Colonic mucosa (tissue), 4 donors: ENCODE measurements at places on chromosomes 7 and 10. TPM values are rescaled to one million over a fixed set of nuclear protein-coding genes. Genes with fewer than 3 reads are reported as not detected.

GRCh38 chr7:132386201-132386681, 190.0 kb downstream of the PLXNA4 start:
- H3K27ac ChIP-seq = no peak overlapping the region
- H3K4me3 ChIP-seq = no peak overlapping the region
- H3K4me1 ChIP-seq = no peaks in the 10 kb centered on the region
- no peaks in the 10 kb centered on the region for H3K27me3 ChIP-seq
- peak; percentile 50 for DNase-seq

DNA sequence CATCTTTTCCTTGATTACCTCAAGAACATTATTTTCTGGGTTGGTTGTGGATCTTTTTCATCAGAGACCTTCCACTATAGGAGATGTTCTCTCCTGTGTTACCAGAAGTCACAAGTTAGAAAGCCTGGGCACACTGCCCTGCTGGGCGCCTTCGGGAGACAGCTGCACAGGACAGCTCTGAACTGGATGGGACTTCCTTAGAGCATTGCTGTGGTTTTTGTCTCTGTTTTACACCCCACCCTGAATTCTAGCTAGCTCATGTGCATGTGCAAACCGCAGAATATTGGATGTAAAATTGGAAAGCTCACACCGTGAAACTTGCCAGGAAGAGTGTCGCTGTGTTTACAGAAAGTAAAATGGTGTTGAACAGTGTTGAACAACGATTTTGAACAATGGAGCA, 54.4 kb upstream of the SEC61G start:
- H3K36me3 ChIP-seq = no peaks in the 10 kb centered on the region
- H3K4me1 ChIP-seq = no peaks in the 10 kb centered on the region
- no peak for DNase-seq
- no peak overlapping the region for H3K27ac ChIP-seq
- H3K4me3 ChIP-seq = no peak overlapping the region

DNA sequence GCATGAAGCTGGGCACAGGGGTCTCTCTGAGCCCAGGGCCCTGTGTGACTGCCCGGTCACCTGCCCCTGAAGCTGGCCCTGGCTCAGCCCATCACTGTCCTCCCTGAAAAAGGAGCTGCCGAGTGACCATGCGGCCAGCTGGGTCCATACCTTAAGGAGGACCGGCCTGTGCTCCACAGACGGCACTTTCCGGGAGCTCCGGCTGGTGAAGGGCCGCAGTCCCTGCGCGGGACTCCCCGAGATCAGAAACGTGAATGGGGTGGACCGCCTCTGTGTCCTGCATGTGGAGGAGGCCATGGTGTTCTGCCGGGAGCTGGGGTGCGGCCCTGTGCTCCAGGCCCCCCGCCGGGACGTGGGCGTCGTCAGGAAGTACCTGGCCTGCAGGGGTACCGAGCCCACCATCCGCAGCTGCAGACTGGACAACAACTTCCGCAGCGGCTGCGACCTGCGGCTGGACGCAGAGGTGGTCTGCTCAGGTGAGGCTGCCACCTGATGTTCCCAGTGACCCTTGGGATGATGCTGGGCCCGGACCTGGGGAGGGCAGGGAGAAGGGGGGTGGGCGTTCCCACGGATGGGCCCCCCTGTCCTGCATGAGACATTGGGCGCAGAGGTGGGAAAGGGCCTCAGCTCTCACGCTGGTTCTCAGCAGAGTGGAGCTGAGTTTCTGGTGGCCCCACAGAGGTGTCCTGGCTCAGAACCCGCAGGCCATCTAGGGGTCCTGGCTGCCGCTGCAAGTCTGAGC, 3.5 kb downstream of the SCART1 start:
- H3K4me1 ChIP-seq = no peaks in the 10 kb centered on the region
- no peaks in the 10 kb centered on the region for H3K36me3 ChIP-seq

CDK14 gene
- 4.9 TPM for total RNA-seq

DNA sequence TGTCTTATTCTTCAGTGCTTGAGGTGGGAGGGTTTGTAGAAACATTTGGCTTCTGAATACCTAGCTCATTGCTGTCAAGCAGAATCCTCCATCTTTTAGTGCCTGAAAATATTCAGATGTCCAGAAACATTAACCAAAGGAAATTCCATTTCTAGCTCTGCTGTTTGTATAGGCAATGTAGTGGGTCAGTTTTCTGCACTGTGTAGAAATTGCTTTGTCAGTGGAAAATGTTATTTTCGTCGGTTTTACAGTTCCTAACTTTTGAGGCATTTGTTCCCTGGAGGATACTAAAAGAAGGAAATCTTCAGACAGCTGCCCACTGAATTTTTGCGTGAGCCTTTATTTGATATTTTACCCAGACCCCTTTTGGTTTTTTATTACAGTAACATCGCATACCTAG, 143.4 kb downstream of the TPST1 start:
- H3K4me3 ChIP-seq = no peak overlapping the region
- no peaks in the 10 kb centered on the region for H3K36me3 ChIP-seq
- H3K27ac ChIP-seq = no peak overlapping the region
- H3K4me1 ChIP-seq = no peaks in the 10 kb centered on the region

AGAP6 gene
- total RNA-seq = 7.9 TPM

GRCh38 chr7:44961844-44962482, 16.9 kb downstream of the MYO1G start:
- H3K36me3 ChIP-seq = no peaks in the 10 kb centered on the region
- peaks cover 8% of the 10 kb centered on the region for H3K27me3 ChIP-seq
- peak overlapping the region; percentile 33 for H3K4me3 ChIP-seq
- no peak for DNase-seq
- H3K27ac ChIP-seq = no peak overlapping the region
- H3K4me1 ChIP-seq = peaks cover 7% of the 10 kb centered on the region

ELOVL3 gene
- 0.24 TPM for total RNA-seq

- no peak overlapping the region for H3K27ac ChIP-seq
- no peak for DNase-seq
- H3K27me3 ChIP-seq = no peaks in the 10 kb centered on the region
- H3K36me3 ChIP-seq = no peaks in the 10 kb centered on the region
- H3K4me3 ChIP-seq = no peak overlapping the region
These were observed 201.0 kb upstream of the PTN start for GRCh38 chr7:137544453-137545058.

DNA sequence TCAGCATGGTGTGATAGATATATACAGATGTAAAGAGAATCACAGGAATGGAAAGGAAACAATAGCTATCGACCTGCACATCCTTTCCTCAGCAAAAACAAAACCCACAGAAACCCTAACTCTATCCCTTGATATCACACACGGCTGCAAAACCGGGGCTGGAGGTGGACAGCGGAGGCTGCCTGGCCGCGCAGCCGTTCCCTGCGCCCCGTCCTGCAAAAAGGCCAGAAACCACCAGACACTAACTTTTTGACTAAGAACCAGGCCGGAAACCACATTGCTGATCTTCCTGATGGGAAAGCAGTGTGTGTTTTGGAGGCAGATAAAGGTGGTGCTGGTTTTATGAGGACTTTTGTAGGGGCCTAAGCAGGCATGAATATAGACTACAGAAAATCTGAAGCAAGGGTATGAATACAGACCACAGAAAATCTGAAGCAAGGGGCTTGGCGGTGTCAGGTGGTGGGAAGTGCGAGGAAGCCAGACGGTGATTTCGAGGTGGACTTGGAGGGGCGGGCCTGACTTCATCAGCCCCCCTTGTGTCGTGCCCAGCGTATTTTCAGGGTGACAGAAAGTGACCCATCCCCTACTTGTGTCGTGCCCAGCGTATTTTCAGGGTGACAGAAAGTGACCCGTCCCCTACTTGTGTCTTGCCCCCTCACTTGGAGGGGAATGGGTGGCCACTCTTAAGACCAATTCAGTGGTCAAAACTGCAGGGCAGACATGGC, 123.3 kb downstream of the WDR37 start:
- H3K4me1 ChIP-seq = no peaks in the 10 kb centered on the region
- H3K4me3 ChIP-seq = no peak overlapping the region
- H3K36me3 ChIP-seq = no peaks in the 10 kb centered on the region

PAPOLB gene
- 0.05 TPM for total RNA-seq

NXPH1 gene
- total RNA-seq = 0.30 TPM

OR2A5 gene
- total RNA-seq = not detected

TMEM139 gene
- 18.4 TPM for total RNA-seq

DNA sequence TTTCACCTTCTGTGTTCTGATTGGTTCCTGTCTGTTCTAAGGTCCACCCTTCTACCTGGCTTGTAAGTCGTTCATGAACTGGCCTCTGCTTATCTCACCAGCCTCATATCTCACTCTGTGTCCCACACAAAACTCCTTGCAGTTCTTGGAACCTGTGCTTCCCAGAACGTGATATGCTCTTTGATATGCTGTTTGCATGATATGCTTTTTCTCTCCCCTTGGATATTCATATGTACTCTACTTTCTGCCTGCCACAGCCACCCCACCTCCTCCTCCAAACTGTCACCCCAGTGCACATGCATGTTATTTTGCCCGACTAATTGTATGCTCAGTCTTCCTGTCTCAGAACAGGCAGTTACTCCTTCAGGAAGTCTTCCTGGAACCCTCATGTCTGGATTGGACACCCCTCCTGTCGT, 1.9 kb upstream of the ITPRIP start:
- no peaks in the 10 kb centered on the region for H3K36me3 ChIP-seq
- peak; percentile 44 for DNase-seq
- no peak overlapping the region for H3K4me3 ChIP-seq
- H3K4me1 ChIP-seq = peaks cover 5% of the 10 kb centered on the region
- H3K27me3 ChIP-seq = no peaks in the 10 kb centered on the region
- H3K27ac ChIP-seq = peak overlapping the region; percentile 93

DNA sequence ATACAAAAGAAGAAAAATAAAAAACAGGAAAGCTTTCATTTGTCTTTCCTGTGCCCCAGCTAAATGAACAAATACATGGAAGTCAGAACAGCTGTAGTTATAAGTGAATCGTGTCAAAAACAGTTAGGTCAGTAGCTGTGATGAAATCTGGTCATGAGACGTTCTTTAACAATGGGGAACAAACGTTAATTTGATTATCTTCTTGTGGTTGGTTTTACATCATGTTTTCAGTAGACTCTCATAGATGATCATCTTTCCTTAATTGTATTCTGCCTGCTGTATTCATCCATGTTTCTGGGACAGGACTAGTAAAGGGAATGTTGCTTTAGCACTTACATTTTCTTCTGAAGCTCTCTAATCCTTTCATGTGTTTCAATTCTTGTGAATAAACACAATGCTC, 97.0 kb downstream of the PCLO start:
- no peak overlapping the region for H3K4me3 ChIP-seq
- H3K27me3 ChIP-seq = no peaks in the 10 kb centered on the region
- DNase-seq = no peak
- no peak overlapping the region for H3K27ac ChIP-seq

MACC1 gene
- 9.5 TPM for total RNA-seq

OR2A1 gene
- not detected for total RNA-seq

NPSR1 gene
- total RNA-seq = 1.0 TPM

GRCh38 chr7:22361320-22361719, 4.4 kb upstream of the RAPGEF5 start:
- no peaks in the 10 kb centered on the region for H3K4me1 ChIP-seq
- no peak for DNase-seq
- H3K27ac ChIP-seq = no peak overlapping the region
- H3K36me3 ChIP-seq = no peaks in the 10 kb centered on the region
- H3K27me3 ChIP-seq = no peaks in the 10 kb centered on the region

BAMBI gene
- total RNA-seq = 4.6 TPM

AGMO gene
- 0.37 TPM for total RNA-seq

AQP1 gene
- 33.9 TPM for total RNA-seq

DNA sequence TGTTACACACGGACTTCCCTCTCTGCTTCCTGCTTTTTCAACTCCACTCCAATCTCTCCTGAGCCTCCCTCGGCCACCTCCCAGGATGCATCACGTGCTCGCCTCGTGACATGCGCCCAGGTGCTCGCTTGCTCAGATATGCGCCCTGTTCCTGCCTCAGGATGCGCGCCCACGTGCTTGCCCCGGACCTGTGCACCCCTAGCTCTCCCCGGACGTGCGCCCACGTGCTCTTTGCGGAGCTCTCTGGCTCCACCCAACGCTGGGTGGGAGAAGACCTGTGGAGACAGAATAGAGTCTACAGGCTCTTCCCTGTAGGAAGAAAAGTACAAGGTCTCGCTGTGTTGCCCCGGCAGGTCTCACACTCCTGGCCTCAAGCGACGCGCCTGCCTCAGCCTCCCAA, 23.1 kb downstream of the PARD3 start:
- no peaks in the 10 kb centered on the region for H3K4me1 ChIP-seq
- H3K27me3 ChIP-seq = no peaks in the 10 kb centered on the region

DNA sequence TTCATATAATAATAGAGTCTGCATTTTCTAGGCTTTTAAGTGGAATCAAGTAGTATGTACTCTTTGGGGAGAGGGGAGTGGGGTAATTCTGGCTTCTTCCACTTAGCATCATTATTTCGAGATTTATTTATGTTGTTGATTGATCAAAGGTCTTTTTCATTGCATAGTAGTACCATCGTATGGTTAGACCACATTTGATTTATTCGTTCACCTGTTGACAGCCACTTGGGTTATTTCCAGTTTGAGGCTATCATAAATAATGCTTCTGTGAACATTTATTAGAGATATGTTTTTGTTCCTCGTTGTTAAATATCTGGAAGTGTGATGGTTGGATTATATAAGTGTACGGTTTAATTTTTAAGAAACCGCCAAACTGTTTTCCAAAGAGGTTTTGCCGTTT, 52.8 kb downstream of the AHCYL2 start:
- no peak for DNase-seq
- no peak overlapping the region for H3K27ac ChIP-seq
- H3K4me1 ChIP-seq = no peaks in the 10 kb centered on the region
- H3K27me3 ChIP-seq = no peaks in the 10 kb centered on the region
- no peaks in the 10 kb centered on the region for H3K36me3 ChIP-seq

DNA sequence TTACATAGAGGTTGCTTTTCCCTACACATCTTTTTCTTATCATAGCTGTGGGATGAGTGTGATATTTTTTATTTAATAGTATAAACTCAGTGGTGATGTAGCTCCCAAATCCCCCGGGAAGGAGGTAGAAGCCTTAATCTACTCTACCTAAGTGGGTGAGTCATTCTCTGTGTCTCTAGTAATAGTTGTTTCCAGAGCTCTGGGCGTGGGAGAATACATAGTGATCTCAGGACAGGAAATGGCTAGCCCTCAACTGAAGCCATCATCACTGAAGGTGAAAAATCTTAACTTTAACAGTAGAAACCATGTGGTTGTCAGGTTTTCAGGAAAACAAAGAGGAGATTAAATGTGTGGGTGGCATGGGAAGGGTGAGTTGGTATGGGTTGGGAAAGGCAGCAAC, 278.4 kb downstream of the ANKRD30A start:
- no peak for DNase-seq
- H3K4me1 ChIP-seq = no peaks in the 10 kb centered on the region
- no peak overlapping the region for H3K27ac ChIP-seq
- H3K4me3 ChIP-seq = no peak overlapping the region

CASD1 gene
- total RNA-seq = 54.4 TPM

GRCh38 chr7:157855452-157856213, 518.8 kb downstream of the DNAJB6 start:
- H3K4me3 ChIP-seq = no peak overlapping the region
- no peak overlapping the region for H3K27ac ChIP-seq
- no peaks in the 10 kb centered on the region for H3K4me1 ChIP-seq
- no peaks in the 10 kb centered on the region for H3K36me3 ChIP-seq
- no peak for DNase-seq
- H3K27me3 ChIP-seq = no peaks in the 10 kb centered on the region

GIMAP7 gene
- total RNA-seq = 4.8 TPM

GRCh38 chr10:129305046-129305445, 162.0 kb upstream of the MGMT start:
- DNase-seq = no peak
- H3K4me3 ChIP-seq = no peak overlapping the region
- H3K4me1 ChIP-seq = no peaks in the 10 kb centered on the region
- no peak overlapping the region for H3K27ac ChIP-seq
- H3K36me3 ChIP-seq = no peaks in the 10 kb centered on the region

GNG11 gene
- total RNA-seq = 4.1 TPM

- no peaks in the 10 kb centered on the region for H3K36me3 ChIP-seq
- H3K27ac ChIP-seq = no peak overlapping the region
- H3K4me3 ChIP-seq = no peak overlapping the region
- DNase-seq = no peak
- H3K4me1 ChIP-seq = no peaks in the 10 kb centered on the region
These were observed 56.3 kb upstream of the ZEB1 start for GRCh38 chr10:31262672-31263071.

GRCh38 chr10:3106928-3107425, 39.6 kb downstream of the PFKP start:
- no peak overlapping the region for H3K27ac ChIP-seq
